ENCODE measurements at places on chromosomes 2 and 18.

DNA sequence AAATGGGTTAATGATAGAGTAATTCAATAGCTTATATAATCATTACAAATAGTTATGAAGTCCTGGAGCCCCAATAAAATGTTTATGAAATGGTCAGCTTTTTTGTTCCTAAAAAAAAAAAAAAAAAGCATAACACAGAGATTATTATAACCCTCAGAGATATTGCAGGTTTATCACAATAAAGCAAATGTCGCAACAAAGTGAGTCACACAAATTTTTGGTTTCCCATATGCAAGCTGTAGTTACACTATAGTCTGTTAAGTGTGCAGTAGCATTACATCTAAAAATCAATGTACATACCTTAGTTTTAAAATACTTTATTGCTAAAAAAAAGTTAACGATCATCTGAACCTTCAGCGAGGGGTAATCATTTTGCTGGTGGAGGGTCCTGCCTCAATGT is 20.0 kb downstream of the WDFY1 start:
- no peak for DNase-seq

- DNase-seq: peak; percentile 93
These were observed 5.4 kb downstream of the METTL21A start for GRCh38 chr2:207619764-207620203.

- no peak for DNase-seq
These were observed 97.3 kb downstream of the CD8B2 start for GRCh38 chr2:106584304-106584954.

DNA sequence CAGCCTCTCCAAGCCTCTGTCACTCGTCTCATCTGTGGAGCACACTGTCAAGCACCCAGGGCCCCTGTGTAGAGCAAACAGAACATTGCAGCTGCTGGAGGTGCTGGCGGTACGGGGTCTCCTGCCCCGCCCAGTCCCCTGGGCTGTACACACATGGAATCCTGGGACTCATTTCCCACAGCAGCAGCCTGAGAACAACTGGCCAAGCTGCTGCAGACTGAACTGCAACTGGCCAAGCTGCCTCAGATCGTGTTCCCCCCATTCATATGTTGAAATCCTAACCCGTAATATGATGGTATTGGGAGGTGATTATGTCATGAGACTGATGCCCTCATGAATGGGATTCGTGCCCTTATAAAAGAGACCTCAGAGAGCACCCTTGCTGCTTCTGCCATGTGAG is 130.5 kb downstream of the NCK2 start:
- DNase-seq: no peak

DNA sequence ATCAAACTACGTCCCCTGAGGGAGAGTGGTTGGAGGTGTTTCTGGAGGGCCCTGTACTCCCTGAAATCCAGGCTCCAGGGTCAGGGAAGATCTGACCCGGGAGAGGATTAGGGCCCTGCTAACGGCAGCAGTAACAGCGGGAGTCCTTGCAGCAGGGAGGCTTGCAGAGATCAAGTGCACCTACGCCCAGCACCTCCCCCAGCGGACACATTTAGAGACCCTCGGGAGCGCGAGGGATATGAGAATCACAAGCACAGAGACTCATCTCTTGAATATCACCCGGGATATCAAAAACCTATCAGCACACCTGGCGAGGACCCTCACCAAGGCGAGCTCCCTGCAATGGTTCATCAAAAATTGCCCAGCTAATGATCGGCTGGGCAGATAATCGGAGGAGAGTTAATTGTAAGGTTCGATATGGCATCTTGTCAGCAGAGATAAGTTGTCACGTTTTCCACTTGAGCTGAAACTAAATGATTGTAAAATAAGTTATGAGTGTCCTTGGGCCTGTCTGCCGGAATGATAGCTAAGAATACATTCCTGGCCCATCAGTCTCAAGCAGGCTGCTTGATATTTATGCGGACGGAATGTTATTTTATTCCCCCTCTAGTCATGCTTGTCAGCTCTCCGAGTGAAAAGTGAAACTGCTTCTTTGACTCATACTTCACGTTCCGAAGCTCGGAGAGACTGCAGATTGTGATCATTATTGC is 209.8 kb downstream of the GBX2 start:
- DNase-seq: no peak
